ENCODE measurements at places on chromosomes 2 and 18. TPM values are rescaled to one million over a fixed set of nuclear protein-coding genes. Genes with fewer than 3 reads are reported as not detected.

DNAH7 gene
- 0.14 TPM for total RNA-seq

SLC66A3 gene
- total RNA-seq, result 10.9 TPM

TMEM247 gene
- not detected for total RNA-seq

GRCh38 chr2:233429175-233429897 lies 75.0 kb downstream of the DGKD start:
- no peak for DNase-seq

GRCh38 chr2:128395196-128395595 lies 76.5 kb upstream of the HS6ST1 start:
- no peak for DNase-seq

DNA sequence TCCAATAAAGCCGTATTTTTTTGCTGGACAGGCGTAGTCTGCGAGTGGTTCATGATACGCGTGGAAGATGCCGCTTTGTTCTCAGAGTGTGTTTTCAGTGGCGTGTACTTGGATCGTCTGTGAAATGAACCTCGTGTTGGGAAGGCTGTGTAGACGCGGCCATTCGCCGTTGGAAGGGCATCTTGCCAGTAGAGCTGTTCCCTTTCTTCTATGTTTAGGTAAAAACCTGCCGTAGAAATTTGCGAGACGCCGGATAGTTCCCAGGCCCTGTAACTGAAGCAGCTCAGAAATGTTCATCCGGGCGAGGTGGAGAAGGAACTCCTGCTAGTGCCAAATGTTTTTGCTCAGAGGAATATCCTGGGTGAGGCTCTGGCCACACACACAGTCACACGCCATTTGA lies 133.6 kb downstream of the NFATC1 start:
- no peak for DNase-seq

DNA sequence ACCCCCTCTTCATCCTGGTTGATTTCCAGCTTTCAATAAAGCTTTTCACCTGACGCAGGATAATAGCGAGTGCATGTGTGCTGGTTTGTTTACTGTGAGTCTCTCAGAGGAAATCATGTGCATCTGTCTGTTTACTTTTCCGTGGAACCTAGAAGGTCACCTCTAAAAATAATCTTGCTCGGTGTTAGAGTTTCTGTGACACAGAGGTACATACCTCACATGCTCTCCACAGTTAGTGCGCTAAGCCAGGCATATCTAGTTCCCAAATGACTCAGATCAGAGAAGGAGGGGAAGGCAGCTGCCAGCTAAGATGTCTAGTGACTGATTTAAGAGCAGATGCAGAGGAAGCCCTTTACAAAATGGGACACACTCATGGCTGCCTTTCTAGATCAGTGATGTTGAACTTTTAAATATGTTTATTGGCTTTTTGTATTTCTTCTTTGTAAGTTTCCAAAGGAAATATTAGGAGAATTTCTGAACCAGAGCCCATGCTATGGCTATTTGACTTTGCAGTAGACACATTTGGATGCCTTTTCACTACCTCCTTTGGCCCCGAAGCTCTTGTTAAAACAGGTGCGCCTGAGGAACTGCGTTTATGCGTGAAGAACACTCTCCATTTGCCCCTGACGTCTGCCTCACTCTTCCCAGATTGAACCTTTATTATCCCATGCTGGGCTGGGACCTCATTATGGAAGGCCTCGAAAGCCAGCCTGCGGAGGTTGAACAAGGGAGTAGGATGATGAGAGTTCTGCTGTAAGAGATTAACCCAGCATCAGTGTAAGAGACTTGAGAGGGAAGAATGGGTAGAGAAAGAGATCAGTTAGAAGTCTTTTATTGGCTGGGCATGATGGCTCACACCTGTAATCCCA lies 145.6 kb downstream of the FAM161A start:
- no peak for DNase-seq

DNA sequence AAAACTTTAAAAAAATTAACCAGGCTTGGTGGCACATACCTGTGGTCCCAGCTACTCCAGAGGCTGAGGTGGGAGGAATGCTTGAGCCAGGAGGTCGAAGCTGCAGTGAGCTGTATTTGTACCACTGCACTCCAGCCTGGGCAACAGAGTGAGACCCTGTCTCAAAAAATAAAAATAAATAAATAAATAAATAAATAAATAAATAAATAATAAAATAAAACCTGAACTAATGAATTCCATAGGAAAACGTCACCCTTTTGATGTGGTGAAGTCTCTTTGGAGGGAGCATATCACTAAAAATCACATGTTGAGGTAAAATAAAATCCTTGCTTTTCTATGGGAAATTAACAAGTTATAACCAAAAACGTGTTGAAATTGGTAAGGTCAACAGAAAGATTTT lies 29.6 kb upstream of the ITGAV start:
- no peak for DNase-seq

DNA sequence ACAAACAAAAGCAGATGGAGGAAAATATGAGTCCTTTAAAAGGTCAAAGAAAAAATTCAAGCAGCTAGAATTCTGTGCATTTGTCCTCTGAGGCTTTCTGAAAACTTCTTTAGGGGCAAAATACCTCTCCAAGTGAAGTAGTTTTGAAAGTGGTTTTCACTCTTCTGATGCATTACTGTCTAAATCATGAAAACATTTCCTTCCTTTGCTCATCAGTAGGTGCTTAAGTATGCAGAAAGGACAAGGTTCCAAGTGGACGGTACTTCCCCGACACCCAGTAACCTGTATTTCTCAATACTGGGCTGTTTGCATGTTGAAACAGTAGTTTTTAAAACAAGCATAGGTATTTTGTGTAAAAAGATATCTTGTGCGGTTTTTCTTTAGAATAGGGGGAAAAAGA lies 189.1 kb upstream of the ERBB4 start:
- no peak for DNase-seq

DNA sequence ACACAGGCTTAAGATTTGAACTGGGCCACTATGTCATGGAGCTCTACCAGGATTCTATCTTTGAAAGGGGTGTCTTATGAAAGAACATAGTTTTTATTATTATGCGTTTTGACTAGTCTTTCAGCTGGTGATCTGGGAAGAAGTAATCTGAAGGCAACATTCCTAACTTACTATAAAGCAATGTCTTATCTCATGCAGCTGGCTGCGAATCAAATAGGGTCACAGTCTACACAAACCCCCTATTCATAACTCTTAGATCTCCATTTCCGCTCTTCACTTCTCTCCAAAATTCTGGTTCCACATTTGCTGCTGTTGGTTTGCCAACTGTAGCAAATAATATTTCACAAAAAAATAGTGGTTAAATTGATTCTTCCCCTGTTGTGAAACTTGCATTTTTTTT lies 813.3 kb downstream of the CNTNAP5 start:
- no peak for DNase-seq

DNA sequence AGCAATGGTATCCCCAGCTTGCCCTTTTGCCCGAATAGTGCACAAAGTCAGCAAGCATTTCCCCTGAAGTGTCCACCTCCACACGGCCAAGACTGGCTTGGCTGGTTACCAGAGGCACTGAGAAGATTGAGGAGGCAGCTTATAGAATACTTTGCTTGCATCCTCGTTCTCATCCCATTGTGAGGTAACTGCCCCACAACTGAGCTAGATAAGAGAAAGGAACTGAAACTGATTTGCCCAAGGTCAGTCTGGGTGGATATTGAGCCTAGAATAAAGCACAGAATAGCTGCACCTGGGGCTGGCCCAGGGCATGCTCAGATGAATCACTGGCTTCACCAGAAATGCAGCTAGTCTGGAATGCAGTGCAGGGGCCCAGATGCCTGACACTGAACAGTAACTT lies 32.7 kb upstream of the MAP4K3 start:
- DNase-seq, result peak; percentile 85

- no peak for DNase-seq
Measured at GRCh38 chr2:25819597-25820039, 58.7 kb downstream of the ASXL2 start.

DNA sequence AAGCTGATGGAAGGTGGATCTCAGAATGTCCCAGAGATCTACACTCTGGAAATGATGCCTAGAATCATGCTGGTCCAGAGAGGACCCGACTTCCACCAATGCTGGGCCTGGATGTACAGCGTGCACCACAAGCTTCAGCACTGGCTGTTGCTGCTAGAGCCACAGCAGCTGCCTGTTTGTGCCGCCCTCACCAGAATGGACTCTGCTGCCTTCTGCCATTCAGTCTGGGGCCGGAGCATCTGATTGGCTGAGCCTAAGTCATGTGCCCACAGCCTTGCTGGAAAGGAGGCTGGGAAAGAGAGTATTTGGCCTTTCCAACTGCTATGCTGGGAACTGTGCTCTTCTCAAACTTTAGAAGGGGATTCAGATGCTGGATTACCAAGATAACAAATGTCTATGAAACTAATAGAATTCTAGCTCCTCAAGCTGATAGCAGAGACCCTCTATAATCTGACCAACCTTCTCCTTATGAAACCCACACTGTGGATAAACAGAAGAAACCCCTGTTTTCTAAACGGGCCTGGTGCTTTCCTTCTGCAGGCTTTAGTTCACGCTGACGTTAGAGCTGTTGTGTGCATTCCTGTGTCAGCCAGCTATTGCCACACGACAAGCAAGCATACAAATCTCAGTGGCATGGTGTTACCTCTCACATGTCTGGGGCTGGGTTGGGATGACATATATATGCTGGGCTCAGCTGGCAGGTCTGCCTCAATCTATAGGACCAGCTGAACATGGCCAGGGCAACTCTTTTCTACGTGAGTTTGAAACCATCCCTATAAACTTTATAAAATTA lies 4.1 kb upstream of the LOXHD1 start:
- peak; percentile 49 for DNase-seq

DNA sequence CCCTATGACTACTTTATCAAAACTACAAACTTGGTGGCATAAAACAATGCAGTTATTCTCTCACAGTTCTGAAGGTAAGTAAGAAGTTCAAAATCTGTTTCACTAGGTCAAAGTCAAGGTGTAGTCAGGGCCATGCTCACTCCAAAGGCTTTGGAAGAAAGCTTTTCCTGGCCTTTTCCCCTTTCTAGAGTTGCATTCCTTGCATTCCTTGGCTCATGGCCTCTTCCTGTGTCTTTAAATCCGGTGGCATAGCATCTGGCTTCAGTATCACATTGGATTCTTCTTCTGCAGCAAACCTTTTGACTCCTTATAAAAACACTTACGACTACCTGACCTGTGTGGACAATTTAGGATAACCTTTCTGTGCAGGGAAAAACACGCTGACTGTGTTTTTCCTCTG lies 543.5 kb upstream of the HNMT start:
- no peak for DNase-seq

GRCh38 chr18:8188184-8188583 lies 421.1 kb upstream of the RAB12 start:
- DNase-seq, result no peak

DNA sequence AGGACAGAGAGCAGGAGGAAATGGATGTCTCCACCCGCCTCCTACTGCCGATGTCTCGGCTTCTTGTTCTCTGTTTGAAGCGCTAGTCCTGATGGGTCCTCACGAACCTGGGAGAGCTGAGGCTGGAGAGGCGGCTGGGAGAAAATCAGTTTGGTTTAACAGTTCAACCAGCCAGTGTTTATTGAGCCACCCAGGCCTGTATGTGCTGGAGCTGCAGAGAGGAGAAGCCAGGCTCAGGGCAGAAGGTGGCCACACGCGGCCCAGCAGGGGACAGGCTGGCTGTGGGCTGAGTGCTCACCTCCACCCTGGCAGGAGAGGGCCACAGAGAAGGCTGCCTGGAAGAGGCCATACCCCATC lies 202.1 kb downstream of the CYP26B1 start:
- no peak for DNase-seq

GRCh38 chr2:46148369-46148736 lies 148.9 kb upstream of the EPAS1 start:
- DNase-seq, result no peak

DNA sequence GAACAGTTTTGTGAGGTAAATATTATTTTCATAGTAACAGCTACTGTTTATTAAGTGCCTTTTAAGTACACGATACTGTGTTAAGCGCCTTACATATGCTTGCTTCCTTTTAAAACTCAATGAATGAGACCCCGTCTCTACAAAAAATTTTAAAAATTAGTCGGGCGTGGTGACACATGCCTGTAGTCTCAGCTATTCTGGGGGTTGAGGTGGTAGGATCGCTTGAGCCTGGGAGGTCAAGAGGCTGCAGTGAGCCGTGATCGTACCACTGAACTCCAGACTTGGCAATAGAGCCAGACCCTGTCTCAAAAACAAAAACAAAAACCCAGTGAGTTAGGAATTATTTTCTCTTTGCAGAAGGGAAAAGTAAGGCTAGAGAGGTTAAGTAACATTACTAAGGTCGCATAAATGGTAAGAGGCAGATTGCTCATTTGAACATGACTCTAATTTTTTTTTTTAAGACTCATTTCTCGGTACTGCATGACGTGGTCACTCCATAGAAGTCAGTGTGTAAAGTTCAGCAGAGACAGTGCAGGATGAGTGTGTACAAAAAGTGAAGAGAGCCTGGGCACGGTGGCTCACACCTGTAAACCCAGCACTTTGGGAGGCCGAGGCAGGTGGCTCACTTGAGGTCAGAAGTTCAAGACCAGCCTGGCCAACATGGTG lies 1.1 kb downstream of the METAP1D start:
- DNase-seq, result peak; percentile 60
